ENCODE measurements at places on chromosomes 2 and 18. TPM values are rescaled to one million over a fixed set of nuclear protein-coding genes. Genes with fewer than 3 reads are reported as not detected.

GRCh38 chr2:130355578-130356431 is at the start of gene PTPN18:
PTPN18 (plus strand) TSS chr2:130356056; CDS start chr2:130356108, 52 bp downstream.
- DNase-seq, result no peak

DNA sequence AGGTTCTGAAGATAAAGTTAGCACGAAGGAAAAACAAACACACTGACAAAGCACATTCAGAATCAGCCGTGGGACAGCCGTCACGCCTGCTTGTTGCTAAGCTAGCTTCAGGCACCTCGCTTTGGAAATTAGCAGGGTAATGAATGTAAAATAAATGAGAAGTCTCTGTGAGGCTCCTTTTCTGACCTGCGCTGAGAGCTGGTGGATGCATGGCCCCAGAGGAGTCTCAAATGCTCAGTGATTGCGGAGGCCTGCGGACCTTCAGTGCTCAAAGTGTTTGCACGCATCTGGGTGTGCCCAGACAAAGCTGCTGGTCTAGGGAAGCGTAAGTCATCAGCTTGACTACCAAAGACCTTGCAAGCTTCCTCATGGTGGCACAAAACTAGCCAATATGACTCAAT is 50.6 kb downstream of the CD8B2 start:
- DNase-seq, result no peak

GRCh38 chr2:232545511-232546375 is 4.6 kb downstream of the TIGD1 start:
- no peak for DNase-seq

DNA sequence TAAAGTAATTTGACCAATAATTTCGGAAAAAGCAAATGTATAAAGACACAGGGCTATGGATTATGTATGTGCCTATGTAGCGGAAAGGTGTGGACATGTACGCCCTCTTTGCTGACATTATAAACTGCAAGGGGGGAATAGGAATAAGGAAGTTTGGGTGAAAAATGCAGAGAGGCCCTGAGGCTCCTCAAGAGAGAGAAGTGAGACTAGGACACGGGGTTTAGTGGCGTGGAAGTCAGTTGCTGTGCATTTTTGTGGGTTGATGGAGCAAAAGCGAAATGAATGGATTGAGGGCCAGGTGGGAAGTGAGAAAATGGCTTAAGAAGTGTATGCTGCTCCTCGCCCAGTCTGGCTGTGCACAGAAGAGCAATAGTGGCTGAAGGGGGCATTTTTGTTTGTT is 96.2 kb upstream of the B3GNT7 start:
- no peak for DNase-seq

- no peak for DNase-seq
Observed at GRCh38 chr2:179376881-179377280, 112.2 kb upstream of the SESTD1 start.

DNA sequence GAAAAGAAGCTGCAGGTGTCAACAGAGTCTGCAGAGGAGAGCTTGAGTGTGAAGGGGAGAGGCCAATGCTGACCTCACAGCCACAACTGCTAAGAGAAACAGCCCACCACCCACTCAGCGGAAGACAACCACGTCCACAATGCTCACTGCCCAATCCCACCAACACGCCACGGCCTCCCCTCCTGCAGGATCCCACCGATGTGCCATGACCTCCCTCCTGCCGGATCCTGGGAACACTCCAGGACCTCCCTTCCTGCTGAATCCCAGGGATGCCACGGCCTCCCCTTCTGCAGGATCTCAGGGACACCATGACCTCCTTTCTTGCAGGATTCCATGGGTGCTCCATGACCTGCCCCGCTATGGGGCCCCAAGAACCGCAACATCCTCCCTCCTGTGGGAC is 267.7 kb downstream of the TWIST2 start:
- DNase-seq, result no peak

The KCNE4 gene
- total RNA-seq, result not detected

The IL36G gene
- not detected for total RNA-seq

The EFEMP1 gene
- 0.30 TPM for total RNA-seq

The BOLL gene
- total RNA-seq, result not detected

Measured in T-cell (primary cell).